ENCODE measurements at places on chromosomes 16 and 17.

DNA sequence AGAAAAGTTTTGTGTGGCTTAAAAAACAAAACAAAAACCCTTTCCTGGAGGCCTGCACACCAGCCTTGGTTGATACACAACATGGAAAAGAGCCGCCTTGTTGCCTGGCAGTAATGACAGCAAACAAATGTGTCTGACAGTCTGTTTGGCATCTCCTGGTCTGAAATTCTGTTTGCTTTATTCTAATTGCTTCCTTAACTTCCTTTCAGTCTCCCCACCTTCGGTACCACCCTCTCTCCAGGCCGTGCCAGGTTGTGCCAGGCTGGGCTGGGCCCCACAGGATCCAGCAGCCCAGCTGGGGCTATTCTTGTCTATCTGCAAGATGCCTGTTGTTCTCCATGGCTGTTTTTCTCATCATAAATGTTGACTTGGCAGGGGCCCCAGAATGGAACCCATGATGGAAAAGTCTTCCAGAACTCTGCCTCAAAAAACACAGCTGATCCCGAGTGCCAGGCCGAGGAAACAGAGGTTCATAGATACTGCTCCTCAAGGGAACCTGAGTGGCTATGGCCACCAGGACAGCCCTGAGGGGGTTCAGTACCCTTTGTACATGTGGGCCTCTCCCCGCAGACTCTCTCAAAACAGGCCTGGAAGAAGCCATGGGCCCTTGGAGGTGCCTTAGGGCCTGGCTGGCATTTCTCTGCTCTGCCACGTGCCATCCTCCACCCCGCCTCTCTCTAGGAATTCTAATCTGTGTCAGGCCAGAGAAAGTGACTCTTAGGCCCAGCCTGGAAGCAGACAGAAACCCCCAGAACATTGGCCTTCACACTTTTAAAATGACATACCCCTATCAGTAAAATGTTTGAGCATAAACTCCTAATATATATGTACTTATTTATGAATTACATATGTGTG lies 50.5 kb downstream of the YPEL2 start:
- DNase-seq: no peak

GRCh38 chr17:21108651-21109050 lies 18.1 kb upstream of the DHRS7B start:
- no peak for DNase-seq

GRCh38 chr16:11621920-11622651 lies 35.4 kb upstream of the LITAF start:
- no peak for DNase-seq

DNA sequence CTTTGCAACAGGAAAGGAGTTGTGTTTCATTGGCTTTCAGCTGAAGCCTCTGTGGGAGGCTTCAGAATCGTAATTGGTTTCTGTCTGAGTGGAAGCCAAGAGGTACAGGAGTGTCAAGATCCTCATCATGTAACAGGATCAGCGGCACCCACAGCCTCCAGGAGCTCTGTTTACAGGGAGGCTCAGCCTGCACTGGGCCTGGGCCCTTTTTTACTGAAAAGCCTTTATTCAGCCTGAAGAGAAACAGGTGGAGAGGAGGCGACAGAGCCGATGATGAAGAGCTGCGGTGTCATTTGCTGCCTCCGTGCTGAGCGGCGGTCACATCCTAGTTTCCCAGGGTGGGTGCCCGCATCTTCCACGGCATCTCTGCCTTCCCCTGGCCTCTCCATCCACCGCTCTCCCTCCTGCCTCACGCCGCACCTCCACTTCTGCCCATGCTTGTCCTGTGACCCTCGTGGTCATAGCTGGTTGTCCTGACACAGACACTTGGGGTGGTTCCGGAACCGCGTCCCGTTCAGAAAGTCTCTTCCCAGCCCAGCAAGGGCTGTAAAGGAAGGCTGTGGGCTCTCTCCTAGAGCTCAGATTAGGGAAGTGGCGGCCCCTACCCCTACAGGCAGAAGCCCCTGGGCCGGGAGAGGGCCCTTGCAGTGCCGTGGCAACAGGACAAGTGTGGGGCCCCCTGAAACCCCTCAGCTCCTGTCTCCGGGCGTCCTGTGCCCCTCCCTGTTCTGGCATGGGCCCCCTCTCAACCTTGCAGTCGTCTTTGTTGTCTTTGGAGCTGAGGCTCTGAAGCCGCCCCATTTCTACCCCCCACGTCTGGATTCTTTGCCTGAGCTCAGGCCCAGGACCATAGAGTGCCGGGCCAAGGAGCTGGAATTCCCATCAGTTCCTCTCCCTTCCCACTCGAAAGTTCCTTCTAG lies 53.9 kb upstream of the CHMP6 start:
- DNase-seq: no peak

GRCh38 chr17:78486228-78486802 lies 90.9 kb downstream of the DNAH17 start:
- no peak for DNase-seq

- DNase-seq: no peak
These were observed 42.7 kb downstream of the TIMM22 start for GRCh38 chr17:1039511-1040215.

DNA sequence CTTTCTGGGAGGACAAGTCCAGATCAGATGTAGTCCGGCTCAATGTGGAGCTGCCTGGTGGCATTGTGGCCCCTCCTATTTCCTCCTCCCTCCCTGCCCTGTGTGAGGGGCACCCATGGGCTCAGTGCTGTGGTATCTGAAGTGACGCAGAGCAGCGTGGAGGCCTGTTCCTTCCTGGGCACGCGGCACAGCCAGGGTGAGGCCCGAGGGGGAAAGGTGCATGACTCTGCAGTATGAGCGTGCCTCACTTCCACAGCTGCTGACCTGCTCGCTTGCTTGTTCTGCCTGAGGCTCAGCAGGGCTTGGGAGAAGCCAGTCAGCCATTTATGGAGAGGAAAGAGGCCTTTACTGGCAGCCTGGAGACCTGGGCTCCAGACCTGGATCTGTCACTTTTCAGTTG lies 11.7 kb downstream of the TMEM238L start:
- DNase-seq: no peak

All from T-helper 1 cell (primary cell).